Activated effector memory CD4-positive, alpha-beta T cell treated with anti-CD3 and anti-CD28 coated beads, Interleukin-2, amount 50 U/mL, for 16 hours (primary cell): ENCODE measurements at places on chromosomes 7 and 10.
A peak's percentile ranks its signal among the peaks of the same experiment; 100 is the strongest.

- no peak for DNase-seq
Observed at GRCh38 chr7:92260248-92260781, 14.5 kb downstream of the ANKIB1 start.

DNA sequence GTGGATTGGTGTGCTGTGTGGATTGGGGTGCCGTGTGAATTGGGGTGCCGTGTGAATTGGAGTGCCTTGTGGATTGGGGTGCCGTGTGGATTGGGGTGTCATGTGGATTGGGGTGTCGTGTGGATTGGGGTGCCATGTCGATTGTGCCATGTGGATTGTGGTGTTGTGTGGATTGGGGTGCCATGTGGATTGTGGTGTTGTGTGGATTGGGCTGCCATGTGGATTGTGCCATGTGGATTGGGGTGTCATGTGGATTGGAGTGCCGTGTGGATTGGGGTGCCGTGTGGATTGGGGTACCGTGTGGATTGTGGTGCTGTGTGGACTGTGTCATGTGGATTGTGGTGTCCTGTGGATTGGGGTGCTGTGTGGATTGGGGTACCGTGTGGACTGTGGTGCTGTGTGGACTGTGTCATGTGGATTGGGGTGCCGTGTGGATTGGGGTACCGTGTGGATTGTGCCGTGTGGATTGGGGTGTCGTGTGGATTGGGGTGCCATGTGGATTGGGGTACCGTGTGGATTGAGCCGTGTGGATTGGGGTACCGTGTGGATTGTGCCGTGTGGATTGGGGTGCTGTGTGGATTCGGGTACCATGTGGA lies 120.6 kb upstream of the NPS start:
- peak; percentile 56 for DNase-seq

DNA sequence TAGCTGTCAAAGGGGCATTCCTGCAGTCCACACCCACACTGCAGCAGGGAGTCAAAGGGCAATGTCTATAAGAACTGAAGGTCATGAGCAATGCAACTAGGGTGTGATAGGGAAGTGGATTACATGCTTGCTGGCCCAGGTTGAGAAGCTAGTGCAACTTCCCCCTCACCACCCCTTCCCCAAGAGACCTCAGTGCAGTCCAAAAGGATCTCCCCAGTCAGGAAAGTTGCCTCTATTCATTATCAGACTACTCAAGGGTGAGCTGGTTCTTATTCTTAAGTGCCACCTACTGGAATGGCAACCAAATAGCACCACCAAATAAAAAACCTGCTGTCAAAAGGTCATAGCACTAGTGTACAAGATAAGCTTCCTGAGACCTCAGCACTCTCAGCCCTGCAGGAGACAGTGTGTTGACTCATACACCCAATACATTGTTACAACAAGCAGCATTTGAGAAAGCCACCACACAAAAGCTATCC lies 28.2 kb downstream of the MTERF1 start:
- no peak for DNase-seq

DNA sequence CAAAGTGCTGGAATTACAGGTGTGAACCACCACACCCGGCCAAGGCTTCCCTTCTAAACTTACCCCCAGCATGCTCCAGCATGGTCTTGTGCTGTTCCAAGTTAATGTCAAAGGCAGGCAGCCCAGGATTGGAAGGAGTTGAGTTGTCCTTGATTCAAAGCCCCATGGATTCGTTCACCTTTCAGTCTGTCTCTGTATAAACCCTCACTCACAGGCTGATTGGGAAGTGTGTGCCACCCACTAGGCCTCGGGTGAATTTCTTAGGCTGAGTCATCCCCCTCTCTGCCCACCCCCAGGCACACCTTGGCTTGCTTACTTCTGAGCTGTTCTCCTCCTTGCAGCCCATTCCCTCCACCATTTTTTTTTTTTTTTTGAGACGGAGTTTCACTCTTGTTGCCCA lies 13.3 kb upstream of the PRDX3 start:
- no peak for DNase-seq

- no peak for DNase-seq
Observed at GRCh38 chr7:29548823-29549222, 14.8 kb upstream of the PRR15 start.

- DNase-seq, result no peak
Observed at GRCh38 chr10:43884501-43885105, 235.9 kb upstream of the ZNF32 start.

GRCh38 chr7:7226407-7226806 lies 44.1 kb downstream of the C1GALT1 start:
- DNase-seq, result no peak

DNA sequence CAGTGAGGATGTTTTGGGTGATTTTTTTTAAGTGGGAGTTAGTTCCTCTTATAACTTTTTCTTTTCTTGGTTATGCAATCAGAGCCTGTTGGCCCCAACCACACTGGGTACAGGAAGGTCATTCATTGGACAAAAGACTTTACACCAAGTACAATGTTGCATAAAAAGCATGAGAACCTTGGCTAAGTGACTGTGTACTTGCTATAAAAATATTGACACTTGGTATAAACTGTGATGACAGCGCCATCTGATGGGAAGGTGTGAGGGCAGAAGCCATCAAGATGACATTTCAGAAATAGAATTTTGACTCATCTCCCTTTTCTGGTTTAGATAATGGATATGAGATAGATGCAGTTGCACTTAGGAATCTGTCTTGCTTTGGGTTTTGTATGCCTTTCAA lies 126.4 kb upstream of the CCDC6 start:
- no peak for DNase-seq

- no peak for DNase-seq
Observed at GRCh38 chr10:3425716-3426115, 253.1 kb upstream of the PITRM1 start.

GRCh38 chr10:93849593-93849992 lies 44.2 kb upstream of the SLC35G1 start:
- no peak for DNase-seq

DNA sequence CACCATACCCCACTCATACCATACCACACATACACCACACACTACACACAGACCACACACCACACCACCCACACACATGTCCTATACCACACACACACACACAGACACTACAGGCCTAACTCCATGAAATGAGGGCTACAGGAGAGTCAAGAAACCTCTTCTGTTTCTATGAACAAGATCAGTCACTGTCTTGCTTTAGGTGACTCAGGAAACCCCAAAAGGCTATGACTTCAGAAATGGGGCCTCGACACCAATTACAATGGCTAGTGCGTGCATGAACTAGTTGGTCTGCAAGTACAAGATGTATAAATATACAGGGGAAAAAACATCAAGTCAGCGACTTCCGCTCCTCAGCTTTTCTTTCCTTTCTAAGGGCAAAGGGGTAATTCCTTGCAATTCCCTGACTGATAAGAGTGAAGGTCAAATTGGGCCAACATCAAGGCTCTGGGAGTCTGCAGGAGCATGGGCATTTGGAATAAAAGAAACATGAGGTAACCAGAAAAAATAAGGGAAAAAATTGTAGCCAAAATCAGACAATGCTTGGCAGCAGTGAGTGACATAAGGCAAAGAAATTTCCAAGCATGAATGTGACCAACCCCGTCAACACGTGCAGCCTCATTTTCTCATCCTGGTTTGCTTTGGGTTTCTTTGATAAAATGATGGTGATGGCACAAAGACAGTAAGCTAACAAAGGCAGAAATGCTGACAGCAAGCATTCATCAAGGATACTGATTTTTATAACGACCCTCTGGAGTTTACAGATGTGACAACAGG lies 1.5 kb downstream of the PKD1L1 start:
- no peak for DNase-seq

DNA sequence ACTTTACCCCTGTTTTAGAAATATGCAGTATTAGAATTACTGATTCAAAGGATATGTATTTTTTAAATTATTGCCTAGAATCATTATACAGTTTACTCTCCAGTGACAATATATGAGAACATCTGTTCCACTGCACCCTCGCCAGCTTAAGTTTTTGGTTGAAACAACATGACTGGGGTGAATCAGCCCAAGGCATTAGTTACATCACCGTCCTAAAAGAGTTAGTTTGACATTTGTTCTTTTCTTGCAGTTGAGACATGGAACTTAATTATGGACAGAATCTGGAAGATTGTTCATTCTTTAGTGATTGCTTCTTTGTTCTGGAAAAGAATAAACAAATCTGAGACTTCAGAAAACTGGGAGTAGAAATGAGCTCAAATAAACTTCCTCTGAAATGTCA lies 167.3 kb upstream of the DKK1 start:
- DNase-seq, result no peak

- no peak for DNase-seq
Observed at GRCh38 chr10:33617381-33618080, 283.1 kb upstream of the NRP1 start.

DNA sequence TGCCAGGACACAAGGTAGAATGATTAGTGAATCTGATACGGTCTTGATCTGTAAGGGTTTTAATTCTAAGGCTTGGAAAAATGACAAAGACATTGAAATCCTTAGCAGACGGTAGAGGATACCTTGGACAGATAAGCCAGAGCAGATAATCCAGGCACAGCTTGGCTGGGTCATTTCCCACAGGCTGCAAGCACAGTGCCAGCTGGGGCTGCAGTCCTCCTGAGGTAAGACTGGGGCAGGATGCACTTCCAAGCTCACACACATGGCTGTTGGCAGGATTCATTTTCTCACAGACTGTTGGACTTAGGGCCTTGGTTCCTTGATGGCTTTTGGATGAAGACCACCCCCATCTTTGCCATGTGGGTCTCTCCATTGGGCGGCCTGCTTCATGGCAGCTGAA lies 63.2 kb upstream of the BMPER start:
- DNase-seq, result no peak

GRCh38 chr10:24223953-24224352 lies 15.0 kb downstream of the KIAA1217 start:
- no peak for DNase-seq

DNA sequence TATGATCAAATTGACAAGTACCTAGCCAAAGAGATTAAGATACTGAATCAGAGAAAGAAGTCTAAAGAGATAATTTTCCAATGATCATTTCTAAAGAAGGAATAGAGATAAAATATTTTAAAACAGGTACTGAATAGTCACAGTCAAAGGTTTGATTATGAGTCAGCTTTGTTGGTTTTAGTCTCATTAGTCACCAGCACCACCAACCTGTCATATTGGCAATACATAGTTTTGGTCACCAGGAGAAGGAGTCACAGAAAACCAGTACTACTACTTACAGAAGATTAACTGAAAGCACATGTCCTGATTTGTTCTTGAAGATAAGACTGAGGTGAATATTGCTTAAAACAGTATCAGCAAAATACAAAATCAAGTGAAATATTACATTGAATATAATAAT lies 34.6 kb downstream of the ZEB1 start:
- DNase-seq, result no peak

DNA sequence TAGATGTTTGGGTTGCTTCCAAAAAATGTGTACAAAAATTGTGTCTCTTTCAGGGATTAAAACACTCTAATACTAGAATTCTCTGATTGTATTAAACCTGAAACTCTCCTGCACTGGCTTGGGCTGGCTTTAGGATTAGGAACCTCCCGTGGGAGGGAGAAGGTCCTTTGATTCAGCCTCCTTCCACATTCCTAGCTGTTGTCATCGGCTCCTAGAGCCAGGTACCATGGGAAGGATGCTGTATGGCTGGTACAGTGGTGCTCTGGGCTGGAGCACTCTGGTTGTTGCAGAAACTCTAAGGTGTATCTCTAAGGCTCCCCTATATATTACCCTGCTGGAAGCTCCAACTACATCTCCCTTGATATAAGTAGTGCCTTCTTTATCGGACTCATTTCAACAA lies 245.2 kb upstream of the FOXK1 start:
- no peak for DNase-seq
